ENCODE measurements at places on chromosomes 2 and 18. TPM values are rescaled to one million over a fixed set of nuclear protein-coding genes. Genes with fewer than 3 reads are reported as not detected.

Gene VSNL1
- polyA plus RNA-seq = not detected

- DNase-seq = no peak
Observed at GRCh38 chr18:45670281-45670962, 53.6 kb upstream of the SLC14A1 start.

Gene TANC1
- 19.9 TPM for polyA plus RNA-seq

DNA sequence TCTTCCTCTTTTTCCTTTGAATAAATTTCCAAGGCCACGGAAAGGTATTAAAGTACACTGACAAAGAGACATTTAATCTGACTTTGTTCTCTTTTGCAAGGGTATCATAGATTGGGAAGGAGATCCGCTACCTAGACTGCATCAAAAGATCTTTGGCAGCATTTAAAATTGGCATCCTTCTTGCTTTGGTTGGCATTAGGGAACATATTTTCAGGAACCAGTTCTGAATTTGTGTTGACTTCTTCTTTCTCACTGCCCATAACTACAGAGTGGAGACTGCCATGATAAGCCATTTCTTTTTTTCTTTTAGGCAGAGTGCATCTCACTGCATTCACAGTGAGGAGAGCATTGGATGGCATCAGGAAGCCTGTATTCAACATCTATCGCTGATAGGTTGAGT is 83.4 kb downstream of the DOCK10 start:
- no peak for DNase-seq

Data from BJ (cell line).